GM23248 (cell line): ENCODE measurements at places on chromosomes 7 and 10.

- DNase-seq = no peak
These were observed 1.8 kb upstream of the ZNF467 start for GRCh38 chr7:149775176-149775556.

DNA sequence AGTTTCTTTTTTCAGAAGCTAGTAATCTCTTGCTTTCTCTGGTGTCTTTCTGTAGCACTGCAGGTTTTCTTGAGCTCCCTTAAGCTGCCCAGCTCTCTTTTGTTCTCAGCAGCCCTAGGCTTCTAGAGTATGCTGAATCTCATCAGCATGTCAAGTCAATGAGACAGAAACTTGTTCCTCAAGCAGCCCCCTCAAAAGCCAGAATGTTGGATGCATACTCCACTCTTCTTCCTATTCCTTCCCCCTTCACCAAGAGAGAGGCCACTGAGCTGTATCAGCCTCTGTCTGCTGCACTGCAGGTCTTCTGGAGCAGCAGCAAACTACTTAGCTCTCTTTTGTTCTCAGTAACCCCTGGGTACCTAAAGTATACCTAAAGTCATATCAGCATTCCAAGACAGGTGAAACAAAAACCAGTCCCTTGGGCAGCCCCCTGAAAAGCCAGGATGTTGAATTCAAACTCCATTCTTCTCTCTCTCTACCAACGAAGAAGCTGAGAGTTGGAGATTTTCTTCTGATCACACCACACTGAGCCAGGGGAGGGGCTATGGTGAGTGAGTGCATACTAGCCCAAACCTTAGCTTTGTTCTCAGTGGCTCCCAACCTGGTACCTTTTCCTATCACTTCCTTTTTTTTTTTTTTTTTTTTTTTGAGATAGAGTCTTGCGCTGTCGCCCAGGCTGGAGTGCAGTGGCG, 73.3 kb upstream of the WAC start:
- DNase-seq = no peak

DNA sequence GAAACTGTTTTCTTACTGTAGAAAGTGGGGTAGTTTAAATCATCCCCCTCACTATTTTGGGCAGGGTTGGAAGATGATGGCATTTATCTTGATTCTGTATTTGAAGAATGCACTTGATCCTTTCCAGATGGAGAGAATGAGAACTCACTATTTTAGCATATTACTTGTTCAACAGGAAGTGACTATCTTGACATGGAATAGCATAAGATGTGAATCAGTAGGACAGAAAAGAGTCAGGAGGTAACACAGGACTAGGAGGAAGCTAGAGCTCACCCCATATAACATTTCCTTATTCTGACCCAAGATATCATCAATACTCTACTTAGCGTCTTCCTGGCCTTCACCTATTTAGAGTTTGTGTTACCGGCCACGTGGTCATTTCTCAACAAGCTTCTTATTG, 400.2 kb downstream of the PHTF2 start:
- peak; percentile 81 for DNase-seq

- no peak for DNase-seq
These were observed 5.4 kb upstream of the STK17A start for GRCh38 chr7:43577485-43577951.

- no peak for DNase-seq
These were observed 395.6 kb downstream of the TNS3 start for GRCh38 chr7:47186316-47186715.

GRCh38 chr10:90911133-90912051, 9.5 kb downstream of the ANKRD1 start:
- DNase-seq = peak; percentile 84

GRCh38 chr10:125373546-125373945, 213.2 kb upstream of the CTBP2 start:
- no peak for DNase-seq

DNA sequence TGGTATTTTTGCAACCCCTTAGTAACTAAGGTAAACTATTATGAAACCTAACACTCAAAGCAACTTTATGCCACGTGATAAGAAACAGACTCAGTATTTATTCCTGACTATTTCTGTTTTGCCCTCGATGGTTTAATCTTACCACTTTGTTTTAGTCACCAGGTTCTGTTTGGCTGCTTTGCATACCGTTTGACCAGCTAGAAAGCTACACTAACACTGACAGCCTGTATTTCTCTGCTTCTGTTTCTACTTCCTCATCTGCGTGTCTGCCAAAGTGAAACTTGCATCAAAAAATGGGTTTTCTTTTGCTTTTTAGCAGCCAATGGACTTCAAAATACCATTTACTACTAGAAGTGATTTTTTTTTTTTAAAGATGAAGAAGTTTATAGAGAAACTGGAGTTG, 802.5 kb downstream of the GRM8 start:
- DNase-seq = no peak

DNA sequence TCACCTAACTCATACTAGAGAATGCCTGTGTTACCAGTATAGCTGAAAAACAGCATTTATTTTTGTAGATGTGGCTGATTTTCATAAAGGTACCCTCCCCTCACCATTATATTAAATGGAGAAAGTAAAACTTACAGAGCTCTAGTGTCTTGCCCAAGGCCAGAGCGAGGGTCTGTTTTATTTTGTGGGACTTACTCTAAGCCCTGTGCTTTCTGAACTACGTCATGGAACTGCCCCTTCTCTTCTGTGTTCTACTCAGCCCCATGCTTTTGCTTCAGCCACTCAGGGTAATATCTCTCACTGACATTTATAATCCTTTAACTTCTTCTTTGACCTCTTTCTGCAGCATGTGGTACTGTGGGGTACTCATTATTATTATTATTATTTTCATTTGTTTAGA, 10.3 kb upstream of the ZNF786 start:
- no peak for DNase-seq

- DNase-seq = no peak
These were observed 248.7 kb downstream of the TSPAN12 start for GRCh38 chr7:120609136-120609753.

GRCh38 chr7:116952635-116953371, 498 bp upstream of the ST7 start:
- peak; percentile 78 for DNase-seq

- DNase-seq = no peak
These were observed 102.8 kb upstream of the MBL2 start for GRCh38 chr10:52875336-52875735.

DNA sequence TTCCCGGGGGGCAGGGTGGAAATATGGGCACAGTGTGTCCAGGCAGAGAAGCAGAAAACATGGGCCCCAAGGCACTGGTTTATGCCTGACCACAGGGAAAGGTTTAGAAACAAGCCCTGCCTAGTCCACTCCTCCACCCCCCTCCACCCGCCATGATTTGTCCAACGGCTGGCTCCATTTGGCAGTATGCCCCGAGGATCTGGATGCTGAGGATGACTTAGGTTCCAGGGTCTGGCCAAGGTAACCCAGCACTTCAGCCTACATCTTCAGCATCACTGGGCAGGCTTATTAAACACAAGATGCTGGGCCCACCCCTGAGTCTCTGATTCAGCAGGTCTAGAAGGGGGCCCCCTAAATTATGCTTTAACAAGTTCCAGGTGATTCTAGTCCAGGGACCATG, 121.9 kb downstream of the RALA start:
- DNase-seq = no peak

GRCh38 chr7:155577509-155577905, 31.1 kb upstream of the CNPY1 start:
- no peak for DNase-seq

DNA sequence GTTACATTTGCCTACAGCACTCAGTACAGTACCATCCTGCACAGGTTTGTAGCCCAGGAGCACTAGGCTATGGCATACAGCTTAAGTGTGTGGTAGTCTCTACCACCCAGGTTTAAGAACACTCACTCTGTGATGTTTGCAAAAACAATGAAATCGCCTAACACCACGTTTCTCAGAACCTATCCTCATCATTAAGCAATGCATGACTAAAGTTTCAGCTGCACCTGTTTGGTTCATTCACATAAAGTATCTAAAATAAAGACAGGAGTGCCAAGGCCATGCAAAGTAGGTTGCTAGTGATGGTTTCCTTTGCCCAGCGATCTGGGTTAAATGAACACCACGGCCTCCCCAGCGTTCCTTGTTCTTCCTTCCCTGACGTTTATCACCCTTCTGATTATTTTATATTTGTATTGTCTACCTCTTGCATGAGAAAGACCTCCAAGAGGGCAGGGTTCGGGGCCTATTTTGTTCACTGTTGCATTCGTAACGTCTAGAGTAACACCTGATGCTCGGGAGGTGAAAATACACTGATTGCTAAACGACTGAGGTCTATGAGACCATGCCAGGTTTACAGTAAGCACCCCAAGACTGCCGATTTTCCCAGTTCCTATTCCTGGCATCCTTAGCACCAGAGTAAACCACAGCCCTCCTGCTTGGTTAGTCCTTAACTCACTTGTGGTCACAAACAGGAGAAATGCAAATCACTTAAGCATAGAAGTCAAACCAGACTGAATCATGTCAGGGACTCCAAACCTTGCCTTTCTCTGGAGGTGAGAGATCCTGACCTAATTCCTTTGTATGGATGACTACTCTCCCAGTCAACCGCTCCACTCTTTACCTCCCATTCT, 204.1 kb upstream of the NFE2L3 start:
- no peak for DNase-seq

GRCh38 chr10:13594641-13595040, 7.9 kb downstream of the PRPF18 start:
- peak; percentile 6 for DNase-seq

- no peak for DNase-seq
These were observed 3.5 kb downstream of the RASSF4 start for GRCh38 chr10:44962870-44963738.

- DNase-seq = no peak
These were observed 272.2 kb downstream of the SNX13 start for GRCh38 chr7:17668122-17668521.

GRCh38 chr10:94138391-94138790, 144.7 kb downstream of the PLCE1 start:
- DNase-seq = peak; percentile 64

GRCh38 chr10:52635651-52636050, 136.9 kb downstream of the MBL2 start:
- no peak for DNase-seq

GRCh38 chr10:125882596-125882995, 1.5 kb upstream of the DHX32 start:
- DNase-seq = peak; percentile 17

DNA sequence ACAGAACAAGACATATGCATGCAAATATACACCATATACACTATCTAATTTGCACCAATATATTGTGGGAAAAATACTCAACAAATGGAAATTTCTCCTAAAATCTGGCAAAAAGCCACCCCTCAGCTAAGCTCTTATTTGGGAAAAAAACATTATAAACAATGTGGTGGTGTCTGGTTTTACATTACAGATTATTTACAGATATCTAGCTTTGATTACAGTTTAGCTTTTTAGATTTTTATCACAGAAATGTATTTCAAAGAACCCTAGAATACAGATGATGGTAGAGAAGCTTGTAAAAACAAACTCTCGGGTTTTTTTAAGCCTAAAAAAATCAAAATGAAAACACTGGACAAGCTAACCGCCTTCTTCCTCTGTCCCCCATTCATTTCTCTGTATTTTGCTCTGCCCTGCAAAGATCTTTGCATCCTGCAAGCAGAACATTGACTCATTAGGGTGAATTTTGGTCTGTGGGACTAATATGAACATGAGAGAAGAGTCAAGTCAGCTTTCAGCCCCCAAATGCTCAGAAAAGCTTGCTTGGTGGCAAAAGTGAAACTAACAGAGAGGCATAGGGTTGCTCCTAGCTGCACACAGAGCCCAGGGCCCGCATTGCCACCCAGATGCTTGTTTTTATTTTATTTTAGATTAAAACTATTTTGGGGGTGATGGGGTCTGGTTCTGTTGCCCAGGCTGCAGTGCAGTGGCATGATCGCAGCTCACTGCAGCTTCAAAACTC, 88.8 kb upstream of the LYZL1 start:
- DNase-seq = no peak

- no peak for DNase-seq
These were observed 181.8 kb downstream of the GLI3 start for GRCh38 chr7:42055171-42055570.

DNA sequence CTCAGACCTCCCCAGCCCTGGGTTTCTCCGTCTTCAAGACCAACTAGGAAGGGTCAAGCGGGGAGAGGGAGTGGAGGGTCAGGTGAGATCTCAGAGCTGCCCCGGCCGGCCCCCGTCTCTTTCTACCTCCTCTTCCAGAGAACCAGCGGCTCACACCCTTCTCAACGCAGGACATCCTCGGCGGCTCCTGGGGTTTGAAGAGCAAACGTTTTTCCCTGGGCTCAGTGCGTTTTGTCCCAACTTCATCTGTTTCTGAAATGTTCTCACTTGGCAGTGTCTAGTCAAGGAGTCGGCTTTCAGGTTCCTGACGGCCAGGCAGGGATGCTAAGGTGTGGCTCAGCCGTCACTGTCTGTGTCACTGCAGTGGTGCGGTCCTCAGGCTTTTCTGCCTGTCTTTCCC, 416.4 kb upstream of the FOXK1 start:
- DNase-seq = no peak

- DNase-seq = no peak
These were observed 98.6 kb downstream of the GRM8 start for GRCh38 chr7:127154101-127154500.

DNA sequence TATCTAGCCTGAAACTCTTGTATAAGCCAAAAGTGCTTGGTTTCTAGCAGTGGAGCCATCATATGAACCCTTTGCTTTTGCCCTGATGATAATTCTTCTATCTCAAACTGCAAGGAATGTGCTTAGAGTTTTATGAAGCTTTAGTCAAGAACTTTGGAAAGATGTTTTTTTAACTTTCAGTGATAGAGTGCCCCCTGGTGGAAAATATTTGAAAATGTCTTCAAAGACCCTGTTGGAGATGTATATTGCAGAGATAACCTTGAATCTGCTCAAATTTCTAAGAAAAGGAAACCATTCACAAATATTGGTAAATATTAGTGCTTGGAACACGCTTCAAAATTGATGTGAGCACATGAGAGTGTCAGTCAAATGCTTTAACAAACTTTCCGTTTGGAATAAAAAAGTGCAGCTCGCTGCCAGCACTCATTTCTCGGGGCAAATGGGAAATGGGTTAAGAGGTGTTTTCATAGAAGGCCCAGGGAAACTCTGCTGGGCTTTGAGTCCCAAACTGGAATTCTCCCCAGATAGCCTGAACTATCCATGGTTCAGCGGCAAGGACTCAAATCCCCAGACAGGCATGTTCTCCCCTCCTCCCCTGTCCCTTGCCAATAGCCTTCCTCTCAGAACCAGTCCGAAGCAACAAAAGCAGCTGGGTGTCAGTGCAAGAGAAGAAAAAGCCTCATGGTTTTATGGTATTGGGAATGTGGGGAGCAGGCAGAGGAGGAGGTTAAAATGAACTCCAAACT, 129.3 kb downstream of the MYOF start:
- peak; percentile 56 for DNase-seq

GRCh38 chr10:79445161-79445976, at the start of gene ZCCHC24:
ZCCHC24 (minus strand) TSS chr10:79445624; CDS start chr10:79445440, 184 bp downstream.
- DNase-seq = peak; percentile 99

DNA sequence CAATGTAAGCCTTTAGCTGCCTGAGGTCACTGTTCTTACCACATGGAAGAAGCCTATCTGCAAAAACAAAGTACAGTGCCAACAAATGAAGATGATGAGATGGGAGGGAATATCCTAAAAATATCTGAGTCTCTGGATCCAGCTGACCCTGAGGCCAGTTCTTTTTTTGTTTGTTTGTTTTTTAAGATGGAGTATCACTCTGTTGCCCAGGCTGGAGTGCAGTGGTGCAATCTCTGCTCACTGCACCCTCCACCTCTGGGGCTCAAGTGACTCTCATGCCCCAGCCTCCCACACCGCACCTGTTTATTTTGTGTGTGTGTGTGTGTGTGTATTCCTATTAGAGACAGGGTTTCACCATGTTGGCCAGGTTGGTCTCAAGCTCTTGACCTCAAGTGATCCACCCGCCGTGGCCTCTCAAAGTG, 44.9 kb downstream of the HYCC1 start:
- no peak for DNase-seq

- DNase-seq = peak; percentile 86
These were observed 822.0 kb downstream of the TNS3 start for GRCh38 chr7:46759711-46760480.
